Anterior cingulate cortex (tissue), 58 donors: ENCODE measurements at places on chromosomes 7 and 10.

DNA sequence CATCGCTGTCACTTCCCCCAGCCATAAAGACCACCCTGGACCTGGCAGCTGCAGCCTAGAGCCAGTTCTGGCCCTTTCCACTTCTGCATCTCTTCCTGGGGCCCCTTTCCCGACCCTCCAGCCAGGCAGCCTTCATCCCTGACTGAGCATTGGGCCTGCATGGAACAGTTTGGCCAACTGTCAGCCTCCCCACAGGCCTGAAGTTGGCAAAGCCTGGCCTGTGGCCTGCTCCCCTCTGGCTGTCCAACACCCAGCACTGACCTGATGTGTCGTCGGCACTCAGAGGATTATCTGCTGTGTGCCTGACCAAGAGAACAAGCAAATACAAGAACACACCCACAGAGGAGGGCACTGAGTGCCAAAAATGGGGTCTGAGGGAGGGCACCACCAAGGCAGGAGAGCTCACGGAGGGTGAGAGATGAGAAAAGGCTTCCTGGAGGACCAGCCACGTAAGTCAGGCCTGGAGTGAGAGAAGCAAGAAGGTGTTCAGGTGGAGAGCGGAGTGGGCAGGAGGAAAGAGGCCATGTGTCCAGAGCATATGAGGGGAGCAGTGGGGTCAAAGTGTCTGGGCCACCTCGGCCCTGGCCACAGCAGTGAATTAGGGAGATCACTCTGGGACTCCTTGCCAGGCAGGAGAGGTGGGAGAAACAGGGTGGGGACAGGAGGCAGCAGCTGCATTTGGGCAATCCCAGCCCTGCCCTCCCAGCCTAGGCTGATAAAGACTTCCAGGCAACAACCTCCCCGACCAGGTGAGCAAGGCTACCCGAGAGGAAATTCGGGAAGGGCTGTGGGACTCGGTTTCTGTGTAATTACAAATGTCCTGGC lies 4.5 kb downstream of the GPRIN2 start:
- no peak for DNase-seq

DNA sequence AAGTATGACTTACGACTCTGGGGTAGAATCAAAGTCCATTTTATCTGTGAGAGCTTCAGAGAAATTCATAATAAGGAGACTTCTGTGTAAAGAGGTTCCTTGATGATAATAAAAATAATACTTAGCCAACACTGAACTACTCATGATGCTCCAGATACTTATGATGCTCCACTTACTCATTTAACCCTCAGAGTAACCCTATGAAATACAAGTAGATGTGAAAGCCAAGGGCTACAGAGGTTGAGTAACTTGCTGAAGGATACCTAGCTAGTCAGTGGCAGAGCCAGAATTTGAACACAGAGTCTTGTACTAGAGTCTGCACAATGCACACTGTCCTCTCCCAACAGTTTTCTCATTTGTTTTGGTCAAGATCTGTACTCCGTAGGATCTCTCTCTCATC lies 89.5 kb downstream of the HECW1 start:
- no peak for DNase-seq

DNA sequence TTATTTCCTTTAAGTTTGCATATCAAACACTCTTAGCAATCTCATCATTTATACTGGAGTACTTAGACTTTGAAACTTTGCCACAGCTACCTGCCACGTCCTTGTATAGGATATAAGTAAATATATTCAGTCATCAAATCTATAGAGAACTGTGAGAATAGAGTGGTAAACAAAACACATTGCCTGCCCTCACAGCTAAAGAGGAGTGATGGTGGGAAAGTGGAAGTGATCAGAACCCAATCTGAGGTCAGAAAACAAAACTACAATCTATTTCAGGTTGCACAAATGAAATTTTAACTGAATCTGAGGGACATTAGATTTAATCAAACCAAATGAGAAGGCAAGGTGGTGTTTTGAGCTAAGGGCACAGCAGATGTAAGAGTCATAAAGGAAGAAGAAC lies 74.8 kb downstream of the ZEB1 start:
- DNase-seq: no peak

DNA sequence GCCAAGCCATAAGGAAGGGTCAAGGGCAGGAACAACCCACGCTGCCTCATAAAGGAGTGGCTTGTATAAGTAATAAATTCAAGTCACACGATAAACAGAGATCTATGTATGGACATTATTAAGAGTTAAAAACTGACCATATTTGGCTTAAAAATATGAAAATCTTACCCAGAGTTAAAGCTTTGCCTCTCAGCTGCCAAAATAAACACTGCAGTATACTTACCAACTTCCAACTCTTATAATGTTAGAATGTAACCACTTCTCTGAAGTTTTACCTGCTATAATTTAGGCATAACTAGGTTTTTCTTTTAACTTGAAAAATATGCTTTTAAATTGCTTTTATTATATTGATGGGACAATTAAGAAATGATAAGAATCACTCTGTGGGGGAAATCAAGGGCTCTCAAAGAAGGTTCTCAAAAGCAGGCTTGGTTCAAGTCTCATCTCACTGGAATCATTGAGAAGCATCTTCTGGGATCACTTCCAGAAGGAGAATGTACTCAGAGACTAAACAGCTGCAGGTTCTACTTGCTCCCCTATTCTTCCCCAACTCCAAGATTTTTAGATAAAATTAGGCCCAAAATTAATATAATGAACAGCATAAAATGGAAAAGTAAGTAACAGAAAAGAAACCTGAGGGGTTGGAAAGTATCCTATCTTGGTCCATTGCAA lies 16.1 kb upstream of the CAV2 start:
- DNase-seq: no peak

GRCh38 chr7:15011289-15011688 lies 108.7 kb upstream of the DGKB start:
- DNase-seq: no peak
